ENCODE measurements at places on chromosomes 11 and 22.

DNA sequence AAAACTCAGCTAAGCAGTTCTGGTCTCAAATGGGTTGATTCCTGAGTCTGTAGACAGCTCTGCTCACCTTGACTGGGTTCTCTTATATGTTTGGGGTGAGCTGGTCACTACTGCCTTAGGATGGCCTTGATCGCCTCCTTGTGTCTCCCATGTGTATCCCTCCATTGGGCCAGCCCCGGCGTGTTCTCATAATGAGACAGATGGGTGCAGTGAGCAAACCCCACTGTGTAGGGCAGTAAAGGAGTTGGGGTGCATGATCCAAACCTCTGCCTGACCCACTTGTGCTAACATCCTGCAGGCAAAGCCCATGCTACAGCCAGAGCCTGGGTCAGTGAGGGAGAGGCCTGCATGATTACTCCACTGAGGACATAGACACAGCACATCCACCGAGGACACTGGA lies 657.6 kb downstream of the BRD1 start:
- DNase-seq: no peak

DNA sequence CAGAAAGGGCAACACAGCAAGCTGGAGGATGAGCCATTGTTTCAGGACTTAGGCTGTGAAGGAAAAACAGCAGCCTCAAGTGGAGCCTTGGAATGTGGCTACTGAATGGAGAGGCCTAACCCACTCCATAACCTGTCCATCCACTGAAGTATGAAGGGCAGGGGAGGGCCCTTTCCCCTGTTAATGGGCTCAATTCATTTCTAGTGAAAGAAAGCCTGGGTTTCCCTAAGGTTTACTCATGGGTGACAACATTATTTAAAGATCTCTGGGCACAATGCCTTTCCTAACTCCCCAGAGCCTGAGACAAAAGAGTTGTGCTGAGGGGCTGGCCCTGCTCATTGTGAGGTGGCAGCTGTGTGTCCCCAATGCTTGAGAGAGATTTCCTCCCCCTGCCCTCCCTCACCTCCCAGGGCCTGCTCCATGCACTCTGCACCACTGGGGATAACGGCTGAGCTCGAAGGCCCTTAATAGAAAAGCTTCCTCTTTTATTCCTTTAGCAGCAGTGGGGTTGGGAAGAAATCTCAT lies 83.8 kb downstream of the ME3 start:
- DNase-seq: no peak

- no peak for DNase-seq
Observed at GRCh38 chr11:9772218-9772617, 108.3 kb downstream of the SWAP70 start.

GRCh38 chr11:565921-566509 lies 5.2 kb downstream of the RASSF7 start:
- no peak for DNase-seq

DNA sequence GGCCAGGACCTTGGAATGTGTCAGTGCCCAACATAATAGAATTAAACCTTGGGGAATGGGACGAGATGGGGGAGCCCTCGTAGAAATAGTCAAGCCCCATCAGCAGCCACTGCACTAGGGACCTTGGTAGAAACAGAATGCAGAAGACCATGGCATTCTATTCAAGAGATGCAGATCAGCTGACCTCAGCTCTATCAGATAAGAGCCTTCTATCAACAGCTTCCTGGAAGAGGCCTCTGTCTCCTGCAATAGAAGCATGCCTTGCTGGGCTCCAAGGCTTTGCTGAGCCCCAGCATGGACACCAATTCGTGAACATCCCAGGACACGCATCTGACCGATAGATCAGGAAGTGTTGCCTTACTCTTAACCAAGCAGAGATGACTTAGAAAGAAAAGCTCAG lies 27.5 kb upstream of the FLI1 start:
- DNase-seq: no peak
